ENCODE measurements at places on chromosomes 2 and 18.

DNA sequence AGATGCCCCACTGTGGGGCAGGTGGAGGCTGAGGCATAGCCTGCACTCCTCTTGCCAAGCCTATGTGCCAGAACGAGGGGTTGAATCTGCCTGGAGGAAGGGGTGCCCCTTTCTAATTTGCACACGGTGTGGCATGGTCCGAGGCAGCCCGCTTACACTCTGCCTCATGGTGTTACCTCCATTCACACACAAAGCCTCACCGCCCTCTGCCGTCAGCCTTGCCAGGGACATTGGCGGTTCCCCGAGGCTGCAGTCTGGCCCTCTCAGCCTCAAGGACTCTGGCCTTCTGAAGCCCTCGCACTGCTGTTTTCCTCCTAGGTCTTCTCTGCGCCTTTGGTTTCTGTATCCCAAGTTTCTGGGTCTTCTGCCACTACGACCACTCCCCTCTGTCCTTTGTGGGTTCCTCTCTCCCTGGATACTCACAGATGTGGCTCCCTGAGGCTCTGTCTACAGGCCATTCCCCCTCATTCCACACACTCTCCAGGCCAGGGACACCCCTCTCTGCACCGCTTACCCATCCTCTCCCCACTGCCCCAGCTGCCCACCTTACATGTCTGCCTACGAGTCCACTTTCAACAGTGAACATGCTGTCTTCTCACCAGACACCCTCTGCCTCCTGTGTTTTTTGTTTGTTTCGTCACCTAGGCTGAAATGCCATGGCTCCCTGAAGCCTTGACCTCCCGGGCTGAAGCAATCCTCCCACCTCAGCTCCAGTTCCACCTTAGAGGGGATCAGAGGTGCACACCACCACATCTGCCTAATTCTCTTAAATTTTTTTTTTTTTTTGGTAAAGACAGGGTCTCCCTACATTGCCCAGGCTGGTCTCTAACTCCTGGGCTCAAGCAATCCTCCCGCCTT lies 7.9 kb upstream of the ASPRV1 start:
- no peak for DNase-seq

- no peak for DNase-seq
Observed at GRCh38 chr18:48342581-48342980, 66.6 kb downstream of the ZBTB7C start.

DNA sequence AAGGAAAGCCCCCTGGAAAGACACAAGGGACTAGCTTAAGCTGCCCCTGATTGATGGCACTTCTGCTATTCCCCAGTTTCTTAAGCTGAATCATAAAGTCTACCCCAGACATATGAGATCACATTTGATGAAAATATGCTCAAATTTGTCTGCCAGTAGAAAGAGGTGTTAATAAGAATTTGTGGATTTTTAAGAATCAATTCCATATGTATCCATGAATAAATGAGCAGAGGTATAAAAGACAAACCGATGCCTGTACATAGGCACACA lies 119.9 kb downstream of the CCBE1 start:
- DNase-seq = no peak

GRCh38 chr2:218882866-218883366 lies 2.3 kb downstream of the WNT10A start:
- no peak for DNase-seq

GRCh38 chr18:44495151-44495550 lies 185.5 kb upstream of the SETBP1 start:
- no peak for DNase-seq

DNA sequence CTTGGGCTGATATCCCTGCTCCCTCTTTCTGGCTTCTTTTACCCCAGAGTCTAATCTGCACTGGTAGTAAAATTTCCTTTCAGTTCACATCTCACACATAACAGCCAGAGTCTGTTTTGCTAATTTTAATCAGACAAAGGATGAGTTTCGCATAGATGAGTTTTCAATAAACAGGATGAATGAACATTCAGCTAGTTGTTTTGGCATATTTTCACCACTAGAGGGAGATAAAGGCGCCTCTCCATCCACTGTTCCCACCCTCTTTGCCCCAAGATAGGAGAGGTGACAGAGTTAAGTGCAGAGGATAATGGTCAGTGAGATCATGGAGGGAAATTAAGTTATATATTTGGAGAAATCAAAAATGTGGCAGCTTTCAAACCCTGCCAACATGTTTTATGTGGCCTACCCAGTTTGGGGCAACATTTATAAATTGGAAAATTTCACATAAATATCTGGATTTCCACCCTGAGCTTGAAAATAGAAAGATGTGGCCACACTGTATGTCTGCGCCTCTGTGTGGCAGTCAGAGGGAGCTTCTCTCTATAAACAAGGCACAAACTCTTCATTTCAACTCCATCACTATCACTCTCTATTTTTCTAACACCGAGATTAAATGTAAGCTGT lies 48.5 kb upstream of the DTNA start:
- DNase-seq = no peak

DNA sequence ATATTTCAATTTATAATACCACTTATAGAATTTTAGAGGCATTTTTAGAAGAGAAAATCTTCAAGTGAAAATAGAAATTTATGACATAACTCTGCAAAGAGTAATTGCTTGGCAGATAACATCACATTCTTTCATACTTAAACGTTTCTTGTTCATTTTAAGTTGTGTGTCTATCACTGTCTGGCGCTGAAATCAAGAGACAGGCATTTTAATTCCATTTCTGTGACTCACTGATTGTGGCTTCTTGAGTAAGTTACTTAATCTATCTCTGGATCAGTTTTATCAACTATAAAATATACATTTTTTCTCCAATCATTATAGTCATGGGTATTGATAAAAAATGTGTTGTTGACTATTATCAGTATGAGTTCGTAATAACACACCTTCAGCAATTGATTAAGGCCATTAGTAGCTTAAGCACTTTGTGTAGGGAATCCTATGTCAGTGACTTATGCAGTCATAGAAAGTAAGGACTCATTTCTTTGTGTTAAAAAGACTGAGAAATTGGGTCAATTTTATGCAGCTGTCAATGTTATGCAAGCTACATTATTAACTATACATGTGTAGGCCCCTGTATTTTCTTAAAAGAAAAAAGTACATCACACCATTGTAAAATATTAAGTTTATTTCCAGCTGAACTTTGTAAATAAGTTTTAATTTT lies 497.3 kb downstream of the CCDC85A start:
- no peak for DNase-seq

- no peak for DNase-seq
Observed at GRCh38 chr2:195319548-195320412, 337.2 kb upstream of the SLC39A10 start.

GRCh38 chr18:59005262-59005661 lies 134.4 kb upstream of the SEC11C start:
- no peak for DNase-seq

- no peak for DNase-seq
Observed at GRCh38 chr2:148720501-148721001, 76.0 kb downstream of the EPC2 start.

DNA sequence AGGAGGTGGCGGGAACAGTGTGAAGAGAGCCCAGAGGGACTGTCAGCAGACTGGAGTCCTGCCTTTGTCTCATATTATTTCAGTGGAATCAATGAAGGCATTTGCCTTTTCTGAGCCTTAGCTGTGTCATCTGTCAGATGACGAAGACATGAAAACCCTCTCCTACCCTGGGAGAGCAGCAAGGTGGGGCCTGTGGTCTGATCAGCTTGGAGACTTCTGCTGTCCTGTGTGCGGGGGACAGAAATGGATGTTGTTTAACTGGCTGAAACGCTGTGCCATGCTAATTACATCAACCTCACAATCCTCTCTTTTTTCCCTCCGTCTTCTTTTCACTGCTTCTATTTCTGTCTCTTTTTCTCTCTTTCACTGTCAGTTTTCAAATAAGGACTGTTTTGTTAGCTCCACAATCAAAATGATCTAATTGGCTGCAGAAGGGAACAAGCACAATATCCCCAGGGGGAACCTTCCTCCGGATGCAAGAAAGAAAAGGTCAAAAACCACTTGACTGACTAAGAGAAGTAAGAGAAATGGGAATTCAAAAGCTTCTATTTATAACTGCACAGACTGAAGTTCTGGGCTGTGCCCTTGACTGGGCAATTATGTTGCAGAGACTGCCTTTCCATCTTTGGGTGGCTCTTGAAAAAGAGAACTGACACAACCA lies 340.1 kb downstream of the CLIP4 start:
- DNase-seq = no peak

GRCh38 chr2:188369365-188369764 lies 77.7 kb downstream of the GULP1 start:
- DNase-seq = no peak

GRCh38 chr2:10844097-10844496 lies 31.5 kb upstream of the PDIA6 start:
- DNase-seq = no peak

GRCh38 chr18:57915865-57916582 lies 112.9 kb upstream of the ATP8B1 start:
- peak; percentile 59 for DNase-seq

DNA sequence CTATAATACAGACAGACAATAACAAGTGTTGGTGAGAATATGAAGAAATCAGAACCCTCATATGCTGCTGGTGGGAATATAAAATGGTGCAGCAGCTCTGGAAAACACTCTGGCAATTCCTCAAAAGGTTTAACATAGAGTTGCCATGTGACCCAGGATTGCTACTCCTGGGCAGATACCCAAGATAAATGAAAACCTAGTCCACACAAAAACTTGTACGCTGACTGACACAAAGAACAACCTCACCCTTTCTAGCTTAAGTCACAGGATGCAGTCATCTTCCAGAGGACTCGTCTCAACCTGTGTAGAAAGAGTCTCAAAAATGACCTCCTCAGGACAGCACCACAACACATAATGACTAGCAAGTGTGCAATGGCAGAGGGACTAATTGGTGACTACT lies 71.6 kb upstream of the ACAA2 start:
- DNase-seq = no peak

- DNase-seq = no peak
Observed at GRCh38 chr2:43321446-43321845, 95.0 kb upstream of the ZFP36L2 start.

- no peak for DNase-seq
Observed at GRCh38 chr2:119753041-119753929, 6.4 kb upstream of the PTPN4 start.

DNA sequence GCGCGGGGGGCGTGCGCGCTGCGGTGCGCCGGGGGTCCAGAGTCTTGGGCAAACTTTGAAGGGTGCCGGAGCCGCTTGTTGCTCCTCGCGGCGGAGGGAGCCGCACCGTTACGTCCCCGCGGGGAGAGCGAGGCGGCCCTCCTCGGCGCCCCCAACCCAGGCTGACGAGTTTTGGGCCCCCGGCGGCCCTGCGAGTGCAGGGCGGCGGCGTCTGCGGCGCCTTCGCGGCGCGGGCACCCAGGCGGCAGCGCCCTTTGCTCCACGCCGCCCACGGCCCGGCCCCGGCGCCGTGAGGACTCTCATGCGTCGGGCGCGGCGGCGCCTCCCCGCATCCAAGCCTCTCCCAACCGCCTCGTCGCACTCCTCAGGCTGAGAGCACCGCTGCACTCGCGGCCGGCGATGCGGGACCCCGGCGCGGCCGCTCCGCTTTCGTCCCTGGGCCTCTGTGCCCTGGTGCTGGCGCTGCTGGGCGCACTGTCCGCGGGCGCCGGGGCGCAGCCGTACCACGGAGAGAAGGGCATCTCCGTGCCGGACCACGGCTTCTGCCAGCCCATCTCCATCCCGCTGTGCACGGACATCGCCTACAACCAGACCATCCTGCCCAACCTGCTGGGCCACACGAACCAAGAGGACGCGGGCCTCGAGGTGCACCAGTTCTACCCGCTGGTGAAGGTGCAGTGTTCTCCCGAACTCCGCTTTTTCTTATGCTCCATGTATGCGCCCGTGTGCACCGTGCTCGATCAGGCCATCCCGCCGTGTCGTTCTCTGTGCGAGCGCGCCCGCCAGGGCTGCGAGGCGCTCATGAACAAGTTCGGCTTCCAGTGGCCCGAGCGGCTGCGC lies 814 bp downstream of the FZD7 start:
- no peak for DNase-seq

- no peak for DNase-seq
Observed at GRCh38 chr2:39534095-39534711, 97.1 kb upstream of the MAP4K3 start.

GRCh38 chr2:57821088-57821487 lies 225.5 kb upstream of the VRK2 start:
- DNase-seq = no peak

- DNase-seq = no peak
Observed at GRCh38 chr18:35697869-35698268, 116.3 kb downstream of the GALNT1 start.

GRCh38 chr2:100627330-100628300 lies 64.8 kb downstream of the PDCL3 start:
- DNase-seq = no peak

GRCh38 chr2:127293386-127293747 lies 577 bp downstream of the ERCC3 start:
- no peak for DNase-seq

GRCh38 chr2:113940891-113941290 lies 51.0 kb downstream of the ACTR3 start:
- DNase-seq = no peak

- no peak for DNase-seq
Observed at GRCh38 chr2:224083638-224084037, 44.6 kb upstream of the SERPINE2 start.

GRCh38 chr18:5516841-5517240 lies 27.0 kb downstream of the EPB41L3 start:
- DNase-seq = no peak

DNA sequence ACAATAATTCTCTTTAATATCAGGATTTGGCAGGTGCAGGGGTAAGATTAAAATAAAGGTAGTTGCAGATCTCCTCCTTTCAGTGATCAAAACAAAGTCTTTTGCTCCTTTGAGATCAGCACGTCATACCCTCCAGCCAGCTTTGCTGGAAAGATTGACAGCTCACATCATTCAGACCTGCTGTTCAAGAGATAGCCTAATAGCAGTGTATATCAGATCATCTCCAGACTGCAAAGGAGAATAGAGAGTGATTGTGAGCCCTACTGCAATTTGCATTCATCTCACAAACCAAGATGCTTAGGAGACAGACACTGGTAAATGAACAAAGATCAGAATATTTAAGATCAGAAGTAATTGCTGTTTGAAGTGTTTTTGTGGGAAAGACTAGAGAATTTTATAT lies 135.8 kb upstream of the DSEL start:
- DNase-seq = no peak

All from anterior cingulate cortex (tissue), 58 donors.